SHP77 (cell line): ENCODE measurements at places on chromosomes 5 and 9.

DNA sequence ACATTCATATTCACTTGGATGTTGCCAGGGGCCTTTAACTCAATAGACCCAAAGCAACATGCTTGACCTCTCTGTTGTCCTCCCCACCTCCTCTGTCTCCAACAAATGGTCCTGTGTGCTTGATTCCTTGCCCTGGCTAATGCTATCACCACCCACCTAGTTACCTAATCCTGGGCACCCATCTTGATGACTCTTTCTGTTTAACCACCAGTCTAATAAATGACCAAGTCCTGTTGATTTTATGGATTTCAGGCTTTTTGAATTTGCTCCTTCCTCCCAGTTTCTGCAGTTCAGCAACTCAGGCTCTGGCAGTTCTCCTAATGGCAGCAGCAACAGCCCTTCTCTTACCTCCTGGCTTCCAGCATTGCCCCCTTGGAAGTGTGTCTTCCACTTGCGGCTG, 246.3 kb upstream of the KLF4 start:
- DNase-seq, result no peak

GRCh38 chr9:82938426-82939218, 124.3 kb downstream of the RASEF start:
- DNase-seq, result no peak

DNA sequence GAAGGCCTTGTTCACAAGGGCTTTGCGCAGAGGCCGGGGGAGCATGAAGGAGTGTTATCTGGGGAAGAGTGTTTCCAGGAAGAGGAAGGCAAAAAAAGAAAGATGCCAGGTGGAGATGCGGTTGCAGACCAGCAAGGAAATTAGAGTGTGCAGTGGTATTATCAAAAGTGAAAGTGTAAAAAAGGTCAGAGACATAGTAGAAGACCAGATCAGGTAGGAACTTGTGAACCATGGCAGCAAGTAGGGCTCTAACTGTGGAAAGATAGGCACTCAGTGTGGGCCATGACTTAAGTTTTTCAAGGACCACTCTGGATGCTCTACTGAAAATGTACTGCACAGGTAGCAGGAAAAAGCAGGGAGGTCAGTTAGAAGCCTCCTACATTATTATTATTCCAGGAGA, 90.1 kb upstream of the SPOCK1 start:
- no peak for DNase-seq

DNA sequence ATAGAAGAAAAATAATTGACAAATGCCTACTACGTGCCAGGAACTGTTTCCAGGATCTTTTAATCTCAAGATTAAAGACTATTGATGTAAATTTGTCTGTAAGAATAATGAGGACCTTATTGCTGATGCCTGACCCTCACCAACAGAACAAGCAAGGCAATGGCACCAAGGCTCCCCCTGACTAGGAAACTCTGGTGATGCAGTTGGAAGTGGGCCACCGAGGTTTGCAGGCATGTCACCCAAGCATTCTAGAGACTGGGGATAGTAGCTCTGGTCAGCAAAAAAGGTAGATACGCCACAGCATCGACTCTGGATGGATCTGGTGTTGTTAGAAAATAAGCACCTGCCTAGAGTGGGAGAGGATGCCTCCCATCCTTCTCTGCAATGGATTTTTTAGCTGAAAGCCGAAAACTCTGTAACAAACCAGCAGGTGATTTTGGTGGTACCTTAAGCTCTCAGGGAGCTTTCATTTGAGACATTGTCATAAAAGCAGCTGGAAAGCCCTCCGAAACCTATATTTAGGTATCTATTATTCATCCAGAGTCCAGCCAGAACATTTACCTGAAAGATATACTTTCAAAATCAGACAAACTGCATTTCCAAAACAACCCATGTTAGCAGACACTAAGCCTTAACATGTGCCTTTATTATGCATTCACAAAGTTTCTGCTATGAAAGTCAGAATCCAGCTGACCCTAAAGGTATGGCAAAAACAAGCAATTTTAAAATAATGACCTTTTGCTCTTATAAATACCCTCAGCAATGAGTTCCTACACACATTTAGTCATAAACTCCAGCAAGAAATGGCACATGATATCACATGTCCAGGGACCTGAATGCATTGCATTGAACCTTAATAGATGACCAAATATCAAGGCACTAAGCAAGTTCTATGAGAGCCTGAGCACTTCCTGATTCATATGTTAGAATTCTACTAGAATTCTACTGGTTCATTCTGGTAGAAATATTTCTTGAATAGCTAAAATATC, 308.4 kb downstream of the PDE4D start:
- DNase-seq, result no peak

GRCh38 chr9:111866976-111867375, 29.6 kb upstream of the UGCG start:
- no peak for DNase-seq

GRCh38 chr5:39257554-39257953, 38.2 kb upstream of the FYB1 start:
- no peak for DNase-seq

DNA sequence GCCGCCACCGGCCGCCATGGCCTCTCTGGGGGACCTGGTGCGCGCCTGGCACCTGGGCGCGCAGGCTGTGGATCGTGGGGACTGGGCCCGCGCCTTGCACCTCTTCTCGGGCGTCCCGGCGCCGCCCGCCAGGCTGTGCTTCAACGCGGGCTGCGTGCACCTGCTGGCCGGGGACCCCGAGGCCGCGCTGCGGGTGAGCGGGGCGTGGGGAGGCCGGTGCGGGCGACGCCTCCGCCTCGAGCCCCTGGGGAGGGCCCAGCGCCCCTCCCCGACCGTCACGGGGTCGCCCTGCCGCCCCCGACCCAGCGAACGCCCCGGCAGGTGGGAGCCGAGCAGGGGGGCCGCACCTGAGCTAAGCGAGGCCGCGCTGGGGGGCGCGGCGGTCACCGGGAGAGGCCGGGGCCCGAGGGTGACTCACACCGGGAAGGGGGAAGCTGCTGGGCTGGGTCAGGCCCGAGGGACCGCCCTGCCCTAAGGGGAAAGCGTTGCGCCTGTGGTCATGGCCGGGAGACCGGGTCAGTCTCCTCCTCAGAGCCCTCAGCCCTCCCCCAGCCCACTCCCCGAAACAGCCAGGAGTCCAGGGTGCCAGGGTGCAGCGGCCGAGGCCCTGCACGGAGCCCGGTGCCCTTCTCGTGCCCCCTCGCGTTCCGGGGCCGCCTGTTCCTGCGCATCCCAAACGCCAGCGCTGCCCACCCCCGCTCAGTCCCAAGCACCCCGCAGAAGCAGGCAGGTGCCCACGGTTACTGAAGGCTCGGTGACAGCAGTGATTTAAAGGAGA, 510 bp downstream of the NOXA1 start:
- DNase-seq, result no peak

GRCh38 chr5:113264046-113264445, 170.7 kb downstream of the TSSK1B start:
- no peak for DNase-seq
